ENCODE measurements at places on chromosomes 7 and 10.

DNA sequence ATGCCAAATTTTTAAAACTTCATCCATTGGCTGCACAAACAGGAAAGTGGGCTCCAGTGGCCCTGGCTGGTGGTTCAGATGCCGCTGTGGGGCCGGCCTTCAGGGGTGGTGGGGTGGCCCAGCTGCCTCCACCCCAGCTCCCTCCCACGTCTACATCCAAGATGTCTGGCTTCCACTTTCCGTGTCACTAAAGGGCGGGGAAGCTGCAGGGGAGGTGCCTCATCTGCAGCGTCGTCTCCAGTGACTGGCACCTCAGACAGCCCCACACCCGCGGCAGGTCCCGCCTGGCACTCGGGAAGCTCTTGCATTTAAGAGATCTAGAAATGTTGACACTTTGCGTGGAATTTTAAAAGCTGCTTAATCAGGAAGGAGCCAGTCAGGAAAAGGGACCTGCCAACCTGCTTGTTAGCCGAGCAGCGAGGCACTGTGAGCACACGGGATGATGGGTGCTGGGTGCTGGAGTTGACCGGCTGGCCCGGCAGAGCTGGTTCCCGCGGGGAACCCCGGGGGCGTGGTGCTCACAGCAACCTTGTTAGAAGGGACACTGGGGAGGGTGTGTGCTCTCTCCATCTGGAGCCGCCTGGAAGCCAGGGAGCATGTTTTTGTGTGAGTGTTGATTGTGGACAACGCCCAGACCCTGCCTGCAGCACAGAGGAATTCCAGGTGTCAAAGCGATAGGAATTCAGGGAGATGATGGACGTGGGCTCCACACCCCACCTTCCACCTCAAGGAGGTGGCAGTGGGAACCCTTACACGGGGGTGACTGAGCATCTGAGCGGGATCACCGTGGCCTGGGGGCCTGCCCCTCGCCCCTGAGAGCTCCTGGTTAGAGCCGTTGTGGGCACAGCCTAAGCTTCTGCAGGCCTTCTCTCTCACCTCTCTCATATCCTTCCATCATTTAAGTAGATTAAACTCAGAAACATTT, 320.5 kb downstream of the PTPRN2 start:
- no peak for DNase-seq

DNA sequence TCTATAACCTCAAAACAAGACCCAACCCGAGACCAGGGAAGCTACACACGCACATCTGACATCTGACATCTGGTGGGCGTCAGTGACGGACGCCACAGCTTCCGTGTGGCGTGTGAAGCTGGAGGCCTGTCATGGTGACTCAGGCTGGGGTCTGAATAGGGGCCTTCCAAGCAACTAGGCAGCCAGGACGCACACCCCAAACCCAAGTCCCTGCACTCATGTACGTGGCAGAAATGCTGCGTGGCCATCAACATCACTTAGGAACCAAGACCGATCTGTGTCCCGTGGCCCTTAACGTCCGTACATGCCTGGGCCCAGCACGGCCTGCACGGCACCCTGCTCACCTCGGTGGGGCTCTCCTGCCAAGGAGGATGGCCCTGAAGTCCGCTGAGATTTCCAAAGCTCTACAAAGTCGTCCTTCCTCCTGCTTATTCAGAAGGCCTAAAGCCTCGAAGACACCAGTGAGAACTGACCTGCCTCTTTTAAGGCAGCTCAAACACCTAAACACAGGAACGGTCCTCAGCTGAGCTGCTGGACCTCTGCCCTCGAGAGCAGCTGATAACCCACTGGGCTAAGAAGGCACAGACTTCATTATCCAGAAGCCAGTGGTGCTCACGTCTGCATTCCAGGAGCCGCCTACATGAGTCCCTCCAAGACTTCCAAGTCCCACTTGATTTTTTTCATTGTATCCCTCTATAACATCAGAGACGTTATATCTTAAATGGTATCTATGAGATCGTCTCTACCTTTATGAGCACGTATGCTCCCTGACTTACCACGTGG, 82.5 kb downstream of the DIP2C start:
- DNase-seq, result no peak

- no peak for DNase-seq
Observed at GRCh38 chr10:6274040-6274439, 71.3 kb downstream of the PFKFB3 start.

DNA sequence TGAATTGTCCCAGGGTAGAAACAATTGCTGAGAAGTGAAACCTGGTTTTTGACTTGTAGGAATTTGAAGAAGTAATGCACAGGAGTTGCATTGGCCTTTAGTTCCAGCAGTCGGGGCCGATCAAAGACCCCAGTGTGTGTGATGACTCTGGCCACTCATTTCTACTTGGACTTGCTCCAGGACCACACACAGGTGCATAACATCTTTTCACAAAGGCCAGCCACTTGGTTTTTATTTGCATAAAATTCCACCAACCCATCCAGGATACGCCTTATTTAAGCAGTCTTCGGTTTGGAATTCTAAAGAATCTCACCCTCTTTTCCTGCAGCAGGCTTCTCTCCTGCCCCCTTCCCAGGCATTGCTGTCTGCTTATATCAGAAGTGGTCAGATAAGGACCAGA, 162.0 kb upstream of the HABP2 start:
- DNase-seq, result no peak

DNA sequence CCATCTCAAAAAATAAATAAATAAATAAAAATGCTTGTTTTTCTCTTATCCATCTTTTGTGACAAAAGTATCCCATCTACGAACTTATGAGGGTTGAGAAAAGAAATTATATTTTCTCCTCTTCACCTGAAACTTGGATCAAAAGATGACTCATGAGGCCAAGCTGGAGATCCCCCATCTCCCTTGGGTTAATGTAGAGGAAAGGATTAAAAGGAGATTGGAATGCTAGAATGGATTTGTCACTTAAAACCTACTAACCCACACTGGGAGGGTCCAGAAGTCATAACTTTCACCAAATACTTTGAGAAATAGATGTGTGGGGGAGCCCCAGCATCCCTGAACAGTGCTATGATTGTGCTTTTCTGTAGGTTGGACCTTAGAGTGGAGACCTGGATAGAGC, 46.3 kb upstream of the PIK3CG start:
- no peak for DNase-seq

- peak; percentile 42 for DNase-seq
Observed at GRCh38 chr10:6200734-6201515, 1.8 kb upstream of the PFKFB3 start.

GRCh38 chr10:26222563-26222962, 6.0 kb downstream of the GAD2 start:
- no peak for DNase-seq

DNA sequence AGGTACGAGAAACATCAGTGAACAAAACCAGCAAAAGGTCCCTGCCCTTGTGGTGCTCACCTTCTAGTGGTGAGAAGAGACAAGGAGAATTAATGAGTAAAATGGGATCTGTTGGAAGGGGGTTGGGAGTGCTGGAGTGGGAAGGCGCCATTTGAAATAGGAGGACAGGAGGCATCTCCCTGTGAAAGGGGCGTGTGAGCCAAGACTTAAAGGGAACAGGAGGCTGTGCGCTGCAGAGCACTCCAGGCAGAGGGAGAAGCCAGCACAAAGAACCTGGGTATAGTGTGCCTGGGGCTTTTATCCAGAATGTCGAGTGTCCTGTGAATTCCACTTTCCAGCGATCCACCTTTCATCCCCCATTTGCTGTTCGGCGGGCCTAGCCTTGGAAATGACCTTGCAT, 497.9 kb upstream of the GALNT17 start:
- DNase-seq, result no peak

DNA sequence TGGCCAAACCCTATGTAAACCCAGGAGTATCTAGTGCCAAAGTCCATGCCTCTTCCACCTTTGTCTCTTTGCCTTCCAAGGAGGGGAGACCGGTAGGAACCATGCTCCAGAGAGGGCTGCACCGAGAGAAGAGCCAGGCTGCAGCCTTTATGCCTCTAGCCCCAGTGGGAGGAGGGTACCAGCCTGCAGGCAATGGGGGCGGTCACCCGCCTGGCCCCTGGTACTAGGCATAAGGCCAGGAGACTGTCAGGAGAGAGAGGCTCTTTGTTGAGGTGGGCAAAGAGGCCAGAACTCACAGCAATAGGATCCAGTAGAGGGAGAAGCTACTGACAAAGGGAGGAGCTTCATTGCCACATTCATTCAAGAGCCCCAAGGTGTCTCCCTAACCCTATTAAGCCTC, 146.6 kb upstream of the PDE1C start:
- DNase-seq, result no peak

- no peak for DNase-seq
Observed at GRCh38 chr7:139116999-139117398, 7.5 kb upstream of the ZC3HAV1 start.

- no peak for DNase-seq
Observed at GRCh38 chr10:24133835-24134234, 75.1 kb upstream of the KIAA1217 start.

DNA sequence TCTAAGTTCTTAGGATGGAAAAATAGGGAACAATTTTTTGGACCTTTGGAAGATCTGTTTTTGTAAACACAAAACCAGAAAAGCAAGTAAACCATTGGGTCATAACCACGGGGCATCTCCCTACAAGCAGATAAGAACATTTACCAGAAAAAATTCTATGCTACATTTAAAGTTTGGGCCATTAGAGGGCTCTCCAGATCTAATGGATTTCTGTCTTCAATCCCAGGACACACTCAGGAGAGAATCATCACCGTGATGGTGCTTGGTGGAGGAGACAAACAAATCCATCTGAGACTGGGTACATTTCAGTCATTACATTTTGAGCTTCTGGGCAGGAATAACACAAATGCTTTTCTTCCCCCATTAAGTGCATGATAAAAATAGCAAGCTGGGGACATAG, 178.4 kb upstream of the TARP start:
- no peak for DNase-seq

GRCh38 chr10:95440756-95441546, 120.2 kb downstream of the SORBS1 start:
- no peak for DNase-seq

GRCh38 chr10:45375716-45376231, 1.8 kb downstream of the ALOX5 start:
- no peak for DNase-seq

GRCh38 chr10:61793760-61794703, 107.5 kb upstream of the ARID5B start:
- no peak for DNase-seq

DNA sequence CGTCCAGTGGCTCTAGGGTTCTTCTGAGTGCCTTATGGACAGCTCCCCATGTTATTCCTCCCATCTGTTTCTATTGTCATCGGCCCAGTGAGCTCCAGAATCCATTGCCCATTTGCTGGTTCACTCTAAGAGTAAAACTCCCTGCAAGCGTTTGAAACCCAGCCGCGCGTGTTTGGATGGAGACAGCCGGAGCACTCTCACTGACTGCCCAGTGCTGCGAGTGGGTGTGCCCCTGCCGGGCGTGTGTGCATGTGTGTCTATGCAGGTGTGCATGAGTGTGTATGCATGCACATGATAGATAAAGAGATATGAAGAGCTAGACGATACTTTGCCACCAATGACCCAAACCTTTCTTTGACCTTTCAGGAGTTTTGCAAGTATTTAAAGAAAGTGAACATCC, 347.2 kb upstream of the MKI67 start:
- no peak for DNase-seq

DNA sequence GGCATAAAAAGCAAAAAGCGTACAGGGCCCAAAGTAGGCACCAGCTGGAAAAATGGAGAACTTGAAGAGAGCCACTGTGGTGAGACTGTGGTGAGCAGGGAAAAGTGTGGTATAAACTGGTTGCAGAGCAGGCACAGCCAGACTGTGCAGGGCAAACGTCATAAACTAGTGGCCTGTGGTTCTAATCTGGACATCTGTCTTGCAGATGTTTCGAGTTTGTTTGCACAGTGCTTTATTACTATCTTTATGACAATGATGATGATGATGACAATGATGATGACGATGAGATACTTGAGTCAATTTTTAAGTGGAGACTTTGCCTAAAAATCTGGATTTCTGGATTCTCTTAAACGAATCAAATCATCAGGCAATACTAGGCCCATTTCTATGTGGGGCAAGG, 45.7 kb downstream of the SEMA3C start:
- no peak for DNase-seq

GRCh38 chr7:65307651-65308299, 65.9 kb upstream of the ZNF92 start:
- peak; percentile 3 for DNase-seq

DNA sequence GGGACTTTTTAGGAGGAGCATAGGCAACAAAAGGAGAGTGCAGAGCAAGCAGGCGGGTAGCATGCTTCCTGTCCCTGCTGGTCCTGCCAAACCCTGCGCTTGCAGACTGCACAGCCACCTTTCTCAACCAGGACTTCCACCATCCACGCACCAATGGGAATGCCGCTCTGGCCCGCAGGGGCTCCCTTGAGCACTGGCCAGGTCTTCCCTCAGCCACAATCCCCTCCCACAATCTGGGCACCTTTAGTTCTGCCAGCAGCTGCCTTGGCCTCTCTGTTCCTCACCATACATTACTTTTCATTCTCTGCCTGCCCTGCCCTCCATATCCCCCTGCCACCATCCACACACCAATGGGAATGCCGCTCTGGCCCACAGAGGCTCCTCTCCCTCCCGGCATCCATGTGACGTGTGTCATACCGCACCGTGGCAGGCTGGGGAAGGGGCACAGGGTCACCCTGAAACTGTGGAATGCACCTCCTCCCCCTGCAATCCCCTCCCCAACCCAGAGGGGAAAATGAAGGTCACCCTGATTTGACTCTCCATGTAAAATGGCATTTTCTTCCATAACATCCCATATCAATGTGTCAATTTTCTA, 97.3 kb upstream of the MACROH2A2 start:
- DNase-seq, result no peak

GRCh38 chr10:34956756-34957155, 133.4 kb downstream of the CUL2 start:
- DNase-seq, result no peak

- DNase-seq, result no peak
Observed at GRCh38 chr10:116779076-116779687, 36.8 kb upstream of the HSPA12A start.

DNA sequence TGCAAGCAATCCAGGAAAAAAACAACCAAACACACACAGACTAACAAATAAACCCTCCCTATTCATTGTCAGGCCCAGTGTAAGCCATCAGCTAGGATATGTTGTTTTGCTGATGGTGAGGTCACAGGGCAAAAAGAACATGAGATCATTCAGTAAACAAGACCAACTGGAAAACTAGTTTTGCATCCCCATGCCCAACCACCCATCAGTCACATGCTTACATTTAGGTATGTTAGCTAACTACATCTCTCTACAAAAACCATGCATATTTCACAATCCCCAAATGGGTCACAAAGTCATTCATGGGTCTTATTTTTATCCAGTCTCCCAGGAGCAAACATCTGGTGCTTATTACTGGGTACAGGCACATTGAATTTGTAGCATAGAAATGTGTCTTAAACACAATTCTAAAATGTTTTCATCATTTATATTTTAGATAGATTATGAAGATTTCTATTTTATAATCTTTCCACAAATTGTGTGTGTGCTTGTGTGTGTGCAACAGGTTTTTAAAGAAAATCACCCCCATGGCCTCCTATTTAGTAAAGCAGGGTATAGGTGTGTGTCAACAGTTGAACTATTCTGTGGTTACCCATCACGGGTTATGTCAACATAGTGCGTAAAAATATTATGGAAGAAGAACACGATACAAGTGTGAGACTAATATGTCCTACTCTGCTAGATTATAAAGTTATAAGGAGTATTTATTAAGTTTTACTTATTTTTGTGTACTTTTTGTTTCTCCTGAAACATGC, 103.8 kb upstream of the AKR1E2 start:
- DNase-seq, result no peak
